ENCODE measurements at places on chromosomes 3 and 15.

DNA sequence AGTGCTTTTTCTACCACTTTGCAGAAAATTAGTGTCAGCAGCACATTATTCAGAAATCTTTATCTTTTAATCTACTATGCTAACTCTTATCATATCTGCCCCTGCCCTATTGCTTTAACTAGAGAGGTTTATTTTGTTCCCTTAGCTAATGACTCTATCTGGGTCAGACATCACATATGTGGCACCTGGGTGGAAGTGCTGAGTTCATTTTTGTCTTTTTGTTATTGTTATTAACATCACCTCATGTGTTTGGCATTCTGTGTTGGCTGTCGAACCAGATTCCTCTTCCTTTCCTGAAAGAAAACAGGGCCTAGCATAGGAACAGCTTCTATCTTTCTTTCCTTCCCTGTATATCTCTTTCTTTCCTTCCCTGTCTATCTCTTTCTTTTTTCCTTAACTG is 100.7 kb downstream of the RBMS3 start:
- no peak for DNase-seq

GRCh38 chr15:64067564-64068030 is 21.3 kb upstream of the DAPK2 start:
- no peak for DNase-seq

DNA sequence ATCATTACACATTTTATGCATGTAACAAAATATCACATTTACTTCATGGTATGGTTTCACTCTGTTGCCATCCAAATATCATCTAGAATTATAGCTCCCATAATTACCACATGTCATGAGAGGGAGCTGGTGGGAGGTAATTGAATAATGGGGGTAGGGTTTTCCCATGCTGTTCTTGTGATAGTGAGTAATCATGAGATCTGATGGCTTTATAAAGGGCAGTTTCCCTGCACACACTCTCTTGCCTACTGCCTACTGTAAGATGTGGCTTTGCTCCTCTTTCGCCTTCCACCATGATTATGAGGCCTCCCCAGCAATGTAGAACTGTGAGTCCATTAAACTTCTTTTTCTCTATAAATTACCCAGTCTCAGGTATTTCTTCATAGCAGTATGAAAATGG is 123.4 kb downstream of the SATB1 start:
- DNase-seq: no peak

- no peak for DNase-seq
These were observed 365 bp upstream of the PDCD6IP start for GRCh38 chr3:33798113-33798417.

- no peak for DNase-seq
These were observed 121.4 kb downstream of the LMLN start for GRCh38 chr3:198081421-198081844.

DNA sequence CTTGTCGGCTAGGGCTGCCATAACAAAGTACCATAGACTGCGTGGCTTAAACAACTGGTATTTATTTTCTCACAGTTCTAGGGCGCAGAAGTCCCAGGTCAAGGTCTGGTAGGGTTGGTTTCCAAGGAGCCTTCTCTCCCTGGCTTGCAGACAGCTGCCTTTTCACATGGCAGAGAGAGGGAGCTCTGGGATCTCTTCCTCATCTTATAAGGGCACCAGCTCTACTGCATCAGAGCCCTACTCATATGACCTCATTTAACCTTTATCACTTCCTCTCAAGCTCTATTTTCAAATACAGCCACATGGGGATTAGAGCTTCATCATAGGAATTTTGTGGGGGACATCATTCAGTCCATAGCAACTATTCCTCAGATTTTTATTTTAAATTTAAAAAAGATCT is 17.6 kb upstream of the PAQR9 start:
- DNase-seq: no peak

GRCh38 chr3:136954251-136954650 is 3.5 kb upstream of the IL20RB start:
- no peak for DNase-seq

- no peak for DNase-seq
These were observed 3.5 kb downstream of the PDE12 start for GRCh38 chr3:57559526-57559925.

Data from C1 segment of cervical spinal cord (tissue), 14 donors.